Fibroblast of upper back skin (primary cell): ENCODE measurements at places on chromosomes 16 and 17.

DNA sequence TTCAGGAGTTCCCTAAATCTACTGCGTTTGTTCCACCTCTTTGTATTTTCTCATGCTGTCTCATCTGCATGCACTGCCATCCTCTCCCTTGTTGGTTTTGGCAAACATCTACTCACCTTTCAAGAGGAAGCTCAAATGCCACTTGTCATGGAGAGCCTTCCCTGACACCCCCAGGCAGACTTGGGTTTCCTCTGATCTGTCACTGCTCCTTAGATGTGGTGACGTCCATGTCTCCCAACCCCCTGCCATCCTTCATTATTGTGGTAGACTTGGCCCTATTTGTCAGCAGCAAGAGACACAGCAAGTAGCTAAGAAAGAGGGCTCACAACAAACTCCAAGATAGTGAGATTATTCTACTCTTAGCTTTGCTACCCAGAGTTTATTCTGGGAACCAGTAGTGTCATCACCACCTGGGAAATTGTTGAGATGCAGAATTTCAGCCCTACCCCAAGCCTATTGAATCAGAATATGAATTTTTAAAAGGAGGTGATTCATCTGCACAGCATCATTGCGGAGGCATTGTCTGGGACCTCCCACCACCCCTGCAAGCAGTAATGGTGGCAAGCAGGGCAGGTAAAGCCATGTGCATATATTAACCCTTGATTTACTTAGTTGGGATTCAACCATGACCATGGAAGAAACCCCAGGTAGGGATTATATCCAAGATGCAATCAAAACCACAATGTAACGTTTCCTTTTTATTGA lies 248.9 kb downstream of the SHISA9 start:
- no peak for DNase-seq

- peak; percentile 59 for DNase-seq
These were observed 15.9 kb downstream of the SOX9 start for GRCh38 chr17:72136692-72137091.

DNA sequence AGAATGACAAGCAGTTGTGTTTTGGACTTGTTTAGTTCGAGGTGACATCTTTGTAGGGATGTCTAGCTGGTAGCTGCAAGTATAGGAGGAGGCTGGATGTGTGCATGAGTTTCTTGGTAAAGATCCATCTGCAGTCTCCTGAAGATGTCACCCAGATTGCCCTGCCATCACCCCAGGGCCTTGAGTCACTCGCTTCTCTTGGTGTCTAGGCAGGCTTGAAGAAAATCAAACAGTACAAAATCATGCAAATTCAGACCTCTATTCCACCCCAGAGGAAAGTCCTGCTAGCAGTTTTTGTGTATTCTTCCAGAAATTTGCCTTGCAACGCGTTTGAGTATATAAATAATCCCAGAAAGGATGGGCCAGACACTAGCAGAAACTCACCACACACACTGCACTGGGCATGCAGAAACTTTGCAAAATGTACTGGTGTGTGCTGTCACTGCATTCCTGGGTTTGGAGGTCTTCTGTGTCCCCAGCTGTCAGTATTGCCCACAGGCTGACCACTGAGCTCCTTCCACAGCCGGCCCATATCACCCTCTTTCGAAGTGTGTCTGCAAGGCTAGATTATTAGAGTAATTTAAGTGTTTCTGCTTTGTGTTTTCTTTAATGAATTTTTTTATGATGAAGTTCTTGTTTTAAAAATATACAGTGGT lies 51.5 kb downstream of the TENT4B start:
- DNase-seq: no peak

DNA sequence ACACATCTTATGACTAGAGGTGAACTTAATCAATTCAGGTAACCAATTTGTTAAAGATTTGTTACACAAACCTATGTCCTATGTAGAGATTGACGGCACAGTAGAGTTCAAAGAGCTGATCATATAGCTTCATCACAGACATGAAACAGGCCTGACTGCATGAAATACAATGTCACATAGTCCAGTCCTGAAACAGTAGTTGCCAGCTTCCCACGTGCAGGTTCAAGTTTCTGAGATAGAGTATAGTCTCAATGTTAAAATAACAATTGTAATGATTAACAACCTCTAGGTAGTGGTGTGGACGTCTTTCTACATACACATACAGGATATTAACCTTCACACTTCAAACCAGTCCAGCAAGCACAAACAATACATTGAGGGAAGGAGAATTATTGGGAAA lies 640.7 kb upstream of the SOX9 start:
- no peak for DNase-seq

GRCh38 chr17:33090806-33091205 lies 99.2 kb downstream of the SPACA3 start:
- DNase-seq: no peak

DNA sequence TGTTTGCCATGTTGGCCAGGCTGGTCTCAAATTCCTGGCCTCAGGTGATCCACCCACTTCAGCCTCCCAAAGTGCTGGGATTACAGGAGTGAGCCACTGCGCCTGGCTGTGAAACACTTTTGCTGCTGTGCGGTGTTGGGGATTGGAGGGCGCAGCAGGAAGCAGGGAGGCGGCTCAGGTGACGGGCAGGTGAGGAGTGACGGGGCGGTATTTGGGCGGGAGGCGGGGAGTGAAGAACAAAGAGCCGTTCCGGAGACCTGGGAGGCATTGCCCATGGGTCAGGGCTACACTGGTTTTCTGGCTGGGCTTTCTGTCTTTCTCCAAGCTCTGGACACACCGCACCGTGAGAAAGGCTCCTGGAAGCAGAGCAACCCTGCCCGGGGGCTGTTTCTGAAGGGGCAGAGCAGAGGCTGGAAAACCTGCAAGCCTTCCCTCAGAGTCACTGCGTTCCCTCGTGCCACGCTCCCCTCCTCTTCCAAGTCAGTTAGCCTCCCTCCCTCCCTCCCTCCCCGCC lies 22.1 kb downstream of the CRISPLD2 start:
- no peak for DNase-seq

DNA sequence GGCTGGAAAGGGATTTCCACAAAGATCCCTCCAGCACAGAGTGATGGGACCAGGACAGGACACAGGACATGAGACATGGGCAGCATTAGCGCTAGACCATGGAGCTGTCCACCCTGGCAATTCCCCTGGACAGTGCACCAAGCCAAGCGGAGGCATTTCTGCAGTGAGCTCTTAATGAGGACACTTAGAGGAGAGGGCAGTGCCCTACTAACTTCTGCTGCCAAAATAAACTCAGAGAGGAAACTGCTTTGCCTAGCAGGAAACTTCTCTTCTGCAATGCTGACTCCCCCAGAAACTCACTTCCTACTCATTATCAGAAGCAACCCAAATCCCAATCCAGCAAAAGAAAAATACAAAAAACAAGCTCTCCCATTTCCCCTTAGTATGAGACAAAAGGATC lies 119.2 kb downstream of the HS3ST2 start:
- no peak for DNase-seq

DNA sequence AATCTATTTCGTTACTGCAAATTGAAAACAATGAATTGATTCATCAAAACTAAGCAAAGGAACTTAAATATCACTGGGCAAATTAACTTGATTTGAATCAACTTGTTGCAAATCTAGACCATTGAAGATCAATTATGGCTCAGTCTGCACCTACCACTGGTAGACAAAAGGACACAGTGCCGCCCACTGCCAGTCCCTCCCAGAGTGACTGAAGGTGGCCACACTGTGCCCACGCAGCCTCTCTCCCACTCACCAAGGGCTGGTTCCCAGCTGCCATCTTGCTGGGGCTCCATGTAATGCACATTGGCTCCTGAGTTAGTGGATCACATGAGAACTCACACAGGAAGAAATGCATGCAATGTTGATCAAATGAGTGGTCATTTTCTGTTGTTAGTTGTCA lies 78.1 kb downstream of the PLXDC1 start:
- no peak for DNase-seq

- no peak for DNase-seq
These were observed 83.2 kb upstream of the HNF1B start for GRCh38 chr17:37827905-37828650.

- DNase-seq: no peak
These were observed 753 bp downstream of the SLC16A11 start for GRCh38 chr17:7043182-7043496.

DNA sequence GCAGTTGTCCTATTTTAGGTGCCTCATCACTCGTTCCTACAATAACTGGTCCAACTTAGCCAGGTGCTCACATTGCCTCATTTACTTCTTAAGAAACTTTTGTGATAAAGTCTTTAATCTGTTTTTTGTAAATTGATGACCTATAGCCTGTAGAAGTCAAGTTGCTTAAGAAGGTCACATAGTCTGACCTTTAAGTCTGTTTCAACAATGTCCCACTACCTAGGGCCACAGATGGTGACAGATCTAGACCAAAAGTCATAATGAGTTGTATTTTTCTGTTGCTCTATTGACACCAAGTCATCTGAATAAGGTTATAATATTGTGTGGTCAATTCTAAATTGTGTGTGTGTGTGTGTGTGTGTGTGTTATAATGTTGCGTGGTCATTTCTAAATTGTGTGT lies 45.1 kb downstream of the ABCA9 start:
- DNase-seq: no peak
